Umbilical cord (tissue), 2 donors: ENCODE measurements at places on chromosomes 4 and X. TPM values are rescaled to one million over a fixed set of nuclear protein-coding genes. Genes with fewer than 3 reads are reported as not detected.

Gene HPGD
- total RNA-seq: 38.8 TPM

Gene CSAG2
- total RNA-seq: not detected

Gene POU3F4
- not detected for total RNA-seq

DNA sequence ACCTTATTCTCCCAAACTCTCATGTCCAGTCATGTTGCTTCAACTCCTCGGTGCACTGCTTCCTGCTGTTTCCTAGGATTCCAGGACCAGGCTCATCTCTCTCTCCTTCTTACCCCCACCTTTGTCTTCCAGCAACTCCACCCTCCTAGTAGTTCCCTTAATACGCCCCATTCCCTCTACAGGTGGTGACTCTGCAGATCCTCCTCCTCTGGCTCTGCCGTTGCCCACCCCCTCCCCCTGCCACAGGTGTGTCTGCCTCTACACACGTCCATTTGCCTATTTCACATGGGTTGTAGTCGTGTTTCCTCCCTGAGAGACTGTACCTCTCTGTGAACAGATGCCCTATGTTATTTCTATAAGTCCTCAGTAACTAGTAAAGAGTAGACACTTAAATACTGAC lies 32.4 kb downstream of the CDS1 start:
- DNase-seq: no peak

GRCh38 chr4:103054030-103054429 lies 22.5 kb downstream of the SLC9B2 start:
- no peak for DNase-seq

- DNase-seq: no peak
Observed at GRCh38 chr4:181307824-181308223, 935.4 kb upstream of the TENM3 start.

- DNase-seq: no peak
Observed at GRCh38 chr4:78581618-78582017, 30.0 kb downstream of the ANXA3 start.

- no peak for DNase-seq
Observed at GRCh38 chr4:1682860-1683259, 1.3 kb downstream of the FAM53A start.

DNA sequence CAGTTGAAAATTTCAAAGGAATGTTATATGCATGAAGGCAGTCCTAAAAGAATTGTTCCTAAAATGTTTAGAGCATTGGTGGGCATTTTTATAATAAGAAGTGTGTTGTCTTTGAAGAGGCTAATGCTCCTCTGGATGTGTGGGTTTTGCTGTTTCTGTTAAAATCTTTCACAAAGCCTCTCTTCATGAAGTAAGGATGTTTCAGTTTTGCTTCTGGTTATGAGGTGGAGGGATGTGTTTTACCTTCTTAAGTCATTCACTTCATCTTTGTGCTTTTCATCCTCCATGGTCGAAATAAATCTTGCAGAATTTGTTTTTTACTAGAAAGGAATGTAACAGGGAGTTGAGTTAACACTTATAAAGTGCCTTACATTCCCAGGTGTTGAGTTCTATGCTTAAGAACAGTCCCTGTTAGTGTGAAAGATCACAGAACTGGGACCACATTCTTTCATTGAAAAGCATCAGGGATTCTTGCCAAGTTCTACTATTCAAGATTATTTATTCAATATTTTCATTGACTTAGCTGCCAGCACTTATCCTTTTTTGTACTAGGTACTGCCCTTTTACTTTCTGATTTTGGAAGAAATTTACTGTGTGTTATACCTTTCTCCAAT lies 21.1 kb downstream of the FHIP1A start:
- DNase-seq: no peak

GRCh38 chrX:67613366-67613765 lies 69.5 kb downstream of the AR start:
- DNase-seq: no peak

GRCh38 chr4:6917461-6918271 lies 8.0 kb downstream of the TBC1D14 start:
- peak; percentile 54 for DNase-seq
